ENCODE measurements at places on chromosomes 11 and 22. TPM values are rescaled to one million over a fixed set of nuclear protein-coding genes. Genes with fewer than 3 reads are reported as not detected.
A peak's percentile ranks its signal among the peaks of the same experiment; 100 is the strongest.

BLID gene
- total RNA-seq: 19.0 TPM

- no peaks in the 10 kb centered on the region for H3K27me3 ChIP-seq
- H3K36me3 ChIP-seq: no peaks in the 10 kb centered on the region
- DNase-seq: no peak
- no peak overlapping the region for H3K27ac ChIP-seq
- H3K4me3 ChIP-seq: no peak overlapping the region
- no peaks in the 10 kb centered on the region for H3K4me1 ChIP-seq
Observed at GRCh38 chr11:44456544-44457300, 108.7 kb upstream of the CD82 start.

DNA sequence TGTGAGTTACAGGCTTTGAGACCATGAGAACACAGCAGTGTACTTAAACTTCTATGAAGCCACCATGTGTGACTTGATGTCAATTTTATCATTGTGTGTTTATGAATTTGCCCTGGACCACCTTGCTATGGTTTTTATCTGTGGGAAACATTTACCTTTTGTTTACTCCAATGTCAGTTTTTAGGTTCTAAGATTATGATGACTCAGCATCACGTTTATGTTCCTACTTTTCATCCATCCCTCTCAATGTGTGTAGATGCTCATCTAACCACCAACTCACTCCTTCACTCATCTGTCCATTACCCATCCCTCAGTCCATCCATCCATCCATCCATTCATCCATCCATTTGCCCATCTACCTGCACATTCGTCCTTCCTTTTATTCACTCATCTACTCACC is 338.8 kb downstream of the MIAT start:
- no peak overlapping the region for H3K27ac ChIP-seq
- H3K27me3 ChIP-seq: no peaks in the 10 kb centered on the region
- DNase-seq: no peak
- H3K4me3 ChIP-seq: no peak overlapping the region

- H3K36me3 ChIP-seq: no peaks in the 10 kb centered on the region
- H3K27me3 ChIP-seq: no peaks in the 10 kb centered on the region
- no peaks in the 10 kb centered on the region for H3K4me1 ChIP-seq
- H3K27ac ChIP-seq: no peak overlapping the region
Observed at GRCh38 chr22:47129902-47130635, 367.6 kb downstream of the TBC1D22A start.

- H3K27me3 ChIP-seq: no peaks in the 10 kb centered on the region
- no peaks in the 10 kb centered on the region for H3K36me3 ChIP-seq
- H3K27ac ChIP-seq: no peak overlapping the region
- H3K4me3 ChIP-seq: no peak overlapping the region
- H3K4me1 ChIP-seq: no peaks in the 10 kb centered on the region
Observed at GRCh38 chr11:16412525-16413172, 56.3 kb upstream of the SOX6 start.

GRCh38 chr11:83819931-83820549 is 533.9 kb upstream of the CCDC90B start:
- H3K36me3 ChIP-seq: no peaks in the 10 kb centered on the region
- H3K4me1 ChIP-seq: no peaks in the 10 kb centered on the region
- H3K4me3 ChIP-seq: no peak overlapping the region
- DNase-seq: no peak
- H3K27me3 ChIP-seq: no peaks in the 10 kb centered on the region
- no peak overlapping the region for H3K27ac ChIP-seq

GRCh38 chr11:95585752-95586077 is 203.9 kb downstream of the FAM76B start:
- no peak overlapping the region for H3K4me3 ChIP-seq
- H3K27ac ChIP-seq: no peak overlapping the region
- H3K36me3 ChIP-seq: no peaks in the 10 kb centered on the region
- H3K27me3 ChIP-seq: no peaks in the 10 kb centered on the region
- H3K4me1 ChIP-seq: peaks cover 5% of the 10 kb centered on the region

DNA sequence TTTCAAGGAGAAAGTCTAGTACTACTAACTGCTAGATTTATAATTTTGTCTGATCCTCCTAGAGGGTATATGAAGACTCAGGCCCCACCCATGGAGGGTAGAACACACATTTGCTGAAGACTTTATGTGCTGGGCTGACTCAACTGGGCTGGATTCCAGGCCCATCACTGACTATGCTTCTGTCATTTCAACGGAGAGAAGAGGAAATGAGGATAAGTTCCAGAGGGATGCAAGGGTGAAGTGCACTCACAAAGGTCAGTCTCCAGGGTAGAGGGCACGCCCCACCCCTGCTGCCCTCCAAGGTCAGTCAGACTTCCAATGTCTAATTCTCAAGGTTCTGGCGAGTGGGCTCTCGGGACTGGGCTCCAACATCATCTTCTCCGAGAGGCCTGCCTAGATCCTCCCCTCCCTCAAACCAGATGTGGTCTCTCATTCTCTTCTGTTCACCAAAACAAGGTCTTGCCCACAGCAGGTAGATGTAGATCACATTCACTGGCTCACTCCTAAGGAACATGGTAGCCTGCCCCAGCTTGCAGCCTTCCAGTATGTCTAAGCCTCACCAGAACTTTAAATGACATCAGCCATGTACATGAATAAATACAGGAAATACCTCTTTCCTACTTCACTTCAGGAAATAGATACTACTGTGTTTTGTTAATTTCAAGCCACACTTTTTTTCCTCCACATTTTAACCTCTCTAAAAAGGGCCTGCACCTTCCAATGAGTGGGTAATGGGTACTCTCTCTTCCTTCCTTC is 7.3 kb upstream of the C11orf86 start:
- H3K27ac ChIP-seq: no peak overlapping the region
- H3K36me3 ChIP-seq: no peaks in the 10 kb centered on the region
- DNase-seq: peak; percentile 58

DNA sequence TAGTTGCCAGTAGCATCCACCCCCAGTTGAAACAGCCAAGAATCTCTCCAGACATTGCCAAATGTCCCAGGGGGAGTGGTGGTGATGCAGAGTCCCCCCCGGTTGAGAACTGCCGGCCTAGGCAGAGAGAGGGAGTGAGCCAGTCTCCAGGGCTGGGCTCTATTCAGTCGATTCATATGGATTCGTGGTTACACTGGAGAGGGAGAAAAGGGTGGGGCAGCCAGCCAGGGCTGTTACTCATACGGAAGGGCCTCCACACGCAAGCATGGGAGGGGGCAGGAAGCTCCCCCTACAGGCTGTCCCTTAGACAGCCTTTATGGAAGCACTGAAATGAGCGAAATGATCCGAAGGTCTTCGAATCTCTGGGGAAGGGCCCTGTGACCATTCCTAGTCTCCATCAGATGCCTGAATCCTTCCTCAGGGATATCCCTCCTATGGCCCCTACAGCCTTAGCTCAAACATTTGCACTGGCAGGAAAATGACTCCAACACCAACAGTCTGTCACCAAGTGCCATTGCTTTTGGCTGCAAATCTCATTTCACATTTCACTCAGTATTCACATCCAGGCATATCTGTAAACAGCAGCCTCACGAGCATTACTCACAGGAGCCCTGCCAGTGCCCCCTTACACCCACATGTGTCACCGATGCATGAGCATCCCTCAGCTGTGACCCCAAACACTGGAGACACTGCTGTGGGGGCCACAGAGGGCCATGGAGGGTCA is 18.4 kb upstream of the TLCD5 start:
- no peaks in the 10 kb centered on the region for H3K27me3 ChIP-seq
- DNase-seq: peak; percentile 90
- no peaks in the 10 kb centered on the region for H3K4me1 ChIP-seq
- H3K36me3 ChIP-seq: no peaks in the 10 kb centered on the region

DNA sequence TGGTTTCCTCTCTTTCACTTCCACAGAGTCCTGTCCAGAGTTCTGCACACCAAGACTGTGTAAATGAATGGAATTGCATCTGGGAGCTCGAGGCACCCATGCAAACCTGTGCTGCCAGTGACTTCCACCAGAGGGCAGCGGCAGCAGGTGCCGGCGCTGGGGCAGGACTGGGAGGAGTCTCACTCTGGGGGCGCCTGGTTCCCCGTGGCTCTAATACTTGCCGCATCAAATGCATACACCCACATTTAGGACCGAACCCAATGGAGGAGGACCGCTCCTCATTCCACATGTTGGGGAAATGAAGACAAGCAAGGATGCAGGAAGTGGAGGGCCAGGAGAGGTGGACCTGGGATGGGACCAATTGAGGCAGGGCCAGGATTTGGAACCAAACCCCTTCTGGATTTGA is 1.1 kb upstream of the CD6 start:
- H3K36me3 ChIP-seq: no peaks in the 10 kb centered on the region
- DNase-seq: peak; percentile 86
- H3K4me1 ChIP-seq: no peaks in the 10 kb centered on the region
- no peak overlapping the region for H3K4me3 ChIP-seq

IGLL1 gene
- total RNA-seq: not detected

GRCh38 chr11:118921121-118921928 is 4.4 kb downstream of the BCL9L start:
- H3K4me3 ChIP-seq: peak overlapping the region; percentile 0
- no peaks in the 10 kb centered on the region for H3K4me1 ChIP-seq
- peak overlapping the region; percentile 8 for H3K27ac ChIP-seq

OR52A1 gene
- not detected for total RNA-seq

OR2AT4 gene
- not detected for total RNA-seq

GRCh38 chr22:40385036-40385782 is 14.8 kb downstream of the SGSM3 start:
- H3K27me3 ChIP-seq: no peaks in the 10 kb centered on the region
- no peak for DNase-seq
- no peaks in the 10 kb centered on the region for H3K36me3 ChIP-seq
- H3K4me1 ChIP-seq: no peaks in the 10 kb centered on the region

MS4A6A gene
- 76.9 TPM for total RNA-seq

- peak; percentile 34 for DNase-seq
- no peaks in the 10 kb centered on the region for H3K4me1 ChIP-seq
- H3K4me3 ChIP-seq: no peak overlapping the region
- H3K36me3 ChIP-seq: no peaks in the 10 kb centered on the region
Observed at GRCh38 chr11:134592391-134592990, 180.4 kb upstream of the B3GAT1 start.

DNA sequence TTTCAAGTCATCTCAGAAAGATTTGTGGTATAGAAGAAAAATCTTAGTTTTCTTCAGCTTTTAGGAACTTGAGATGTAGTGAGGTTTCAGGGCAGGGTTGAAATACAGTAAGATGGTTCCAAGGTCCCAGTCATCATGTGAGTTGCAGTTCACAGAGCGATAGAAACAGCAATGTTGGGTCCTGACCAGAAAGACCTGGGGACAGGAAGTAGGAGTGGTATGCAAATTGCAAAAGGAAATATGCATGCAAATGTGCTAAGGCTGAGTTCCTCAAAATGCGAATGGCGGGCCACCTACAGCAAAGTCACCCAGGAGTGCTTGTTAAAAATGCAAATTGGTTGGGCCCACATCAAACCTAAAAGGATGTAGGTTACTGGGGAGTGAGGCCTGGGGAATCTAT is 1032.7 kb upstream of the TENM4 start:
- no peak for DNase-seq
- H3K4me3 ChIP-seq: no peak overlapping the region
- H3K4me1 ChIP-seq: no peaks in the 10 kb centered on the region

CSRP3 gene
- not detected for total RNA-seq

IMMP1L gene
- total RNA-seq: 13.5 TPM

- H3K27me3 ChIP-seq: no peaks in the 10 kb centered on the region
- H3K4me1 ChIP-seq: no peaks in the 10 kb centered on the region
- H3K36me3 ChIP-seq: no peaks in the 10 kb centered on the region
Observed at GRCh38 chr11:80436547-80436946, 995.7 kb upstream of the TENM4 start.

DNA sequence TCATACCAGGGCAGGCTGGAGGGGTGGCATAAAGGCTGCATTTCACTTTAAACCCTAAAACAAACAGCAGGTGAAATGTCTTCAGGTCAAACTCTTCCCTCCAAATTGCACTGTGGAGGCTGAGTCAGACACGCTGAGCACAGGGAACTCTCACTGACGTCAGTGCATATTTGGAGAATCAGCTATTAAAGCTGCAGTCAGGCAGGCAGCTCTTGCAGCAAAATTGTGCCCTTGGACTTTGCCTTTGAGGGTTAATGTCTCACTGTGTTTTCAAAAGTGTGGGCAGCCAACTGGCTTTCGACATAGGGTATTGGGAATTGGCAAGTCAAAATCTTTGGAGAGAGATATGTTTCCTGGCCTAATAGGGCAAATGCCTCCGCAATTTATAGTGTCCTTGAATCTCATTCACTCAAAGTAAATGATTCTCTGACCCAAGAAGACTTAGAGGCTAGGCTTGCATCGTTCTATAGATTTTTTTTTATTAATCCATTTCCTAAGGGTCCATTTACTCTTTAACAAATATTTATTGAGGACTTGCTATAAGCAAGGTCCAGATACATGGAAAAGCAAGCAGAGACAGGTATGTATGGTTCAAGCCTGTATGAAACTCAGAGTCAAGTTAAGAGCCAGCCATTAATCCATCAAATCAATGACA is 27.7 kb upstream of the SMCO4 start:
- DNase-seq: no peak
- H3K27me3 ChIP-seq: no peaks in the 10 kb centered on the region
- H3K4me3 ChIP-seq: no peak overlapping the region

OR4D5 gene
- not detected for total RNA-seq

- H3K27ac ChIP-seq: no peak overlapping the region
- H3K27me3 ChIP-seq: no peaks in the 10 kb centered on the region
- DNase-seq: no peak
- H3K4me1 ChIP-seq: no peaks in the 10 kb centered on the region
Observed at GRCh38 chr11:101498891-101499290, 84.9 kb downstream of the TRPC6 start.

All from aorta (tissue), 5 donors.